ENCODE measurements at places on chromosomes 13 and 19.

DNA sequence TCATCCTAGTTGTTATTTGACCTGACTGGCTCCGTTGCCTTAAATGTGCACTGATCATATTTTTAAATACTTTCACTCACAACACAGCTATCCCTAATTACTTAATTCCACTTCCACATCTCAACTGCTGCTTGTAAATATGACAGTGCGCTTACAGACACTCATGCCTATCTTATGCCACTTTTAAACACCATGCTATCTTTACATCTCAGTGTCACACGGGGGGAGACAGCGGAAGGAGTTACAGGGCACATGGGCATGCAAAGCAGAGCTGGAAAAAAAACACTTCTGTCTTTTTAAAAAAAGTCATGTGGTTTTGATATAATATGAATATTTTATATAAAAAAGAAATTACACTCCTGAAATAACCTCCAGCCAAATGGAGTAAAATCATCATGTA lies 44.1 kb downstream of the SMAD9 start:
- DNase-seq = no peak

GRCh38 chr13:50417597-50417996 lies 402.4 kb downstream of the KCNRG start:
- no peak for DNase-seq

GRCh38 chr13:50796463-50796862 lies 47.0 kb downstream of the DLEU7 start:
- DNase-seq = no peak

- DNase-seq = no peak
Observed at GRCh38 chr19:5593343-5594255, 25.8 kb upstream of the TINCR start.

DNA sequence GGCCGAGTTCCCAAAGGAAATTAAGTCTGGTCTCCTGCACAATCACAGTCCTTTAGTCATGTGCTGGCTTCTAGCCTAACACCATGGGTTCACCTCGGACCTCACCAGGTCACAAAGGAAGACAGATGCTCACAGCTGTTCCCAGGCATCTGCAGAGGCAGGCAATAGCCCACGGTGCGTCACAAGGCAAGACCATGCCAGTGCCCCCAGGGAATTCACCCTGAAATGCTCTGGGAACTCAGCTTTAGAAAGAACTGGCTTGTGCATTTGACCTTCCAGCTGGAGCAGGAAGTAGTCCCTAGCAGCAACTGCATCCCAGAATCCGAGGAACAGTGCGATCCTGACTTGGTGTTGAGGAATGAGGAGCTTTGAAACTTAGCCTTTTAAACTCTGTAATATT lies 96.8 kb upstream of the WASF3 start:
- no peak for DNase-seq

DNA sequence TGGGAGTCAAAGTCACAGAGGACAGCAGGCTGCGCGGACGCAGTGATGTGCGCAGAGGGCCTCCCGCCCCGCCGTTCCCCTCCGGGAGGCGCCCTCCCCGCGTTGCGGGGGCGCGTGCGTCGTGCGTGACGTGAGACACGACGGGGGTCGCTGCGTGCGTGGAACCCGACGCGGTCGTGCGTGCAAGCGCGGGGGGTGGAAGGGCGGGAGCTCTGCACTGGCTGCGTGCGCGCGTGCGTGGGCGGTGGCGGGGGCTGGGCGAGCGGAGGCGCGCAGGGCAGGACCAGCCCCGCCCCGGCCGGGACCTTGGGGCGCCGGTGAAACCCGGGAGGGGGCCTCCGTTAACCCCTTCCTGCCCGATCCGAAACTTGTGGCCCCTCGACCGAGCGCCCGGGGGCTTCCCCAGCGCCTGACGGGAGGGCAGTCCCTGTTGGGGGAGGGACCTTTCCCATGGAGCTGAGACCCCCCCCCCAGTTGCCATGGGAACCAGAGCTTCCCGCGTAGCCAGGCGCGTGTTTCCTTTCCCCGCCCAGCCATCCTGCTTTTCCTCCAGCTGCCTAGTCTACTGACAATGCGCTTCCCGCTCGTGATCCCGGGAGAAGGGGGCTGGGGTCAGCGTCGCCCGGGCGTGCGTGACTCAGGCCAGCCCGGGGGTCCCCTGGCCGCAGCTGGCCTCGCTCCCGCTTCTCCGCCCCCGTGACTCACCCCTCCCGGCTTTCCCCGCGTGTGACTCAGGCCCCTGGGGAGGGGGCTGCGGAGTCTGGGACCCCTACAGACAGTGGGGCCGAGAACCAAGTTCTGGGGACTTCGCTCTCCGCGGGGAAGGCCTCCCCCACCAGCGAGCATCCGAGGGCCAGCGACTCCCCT lies 7.3 kb upstream of the HOOK2 start:
- DNase-seq = peak; percentile 71

- DNase-seq = no peak
Observed at GRCh38 chr13:110000534-110001345, 214.4 kb upstream of the IRS2 start.

DNA sequence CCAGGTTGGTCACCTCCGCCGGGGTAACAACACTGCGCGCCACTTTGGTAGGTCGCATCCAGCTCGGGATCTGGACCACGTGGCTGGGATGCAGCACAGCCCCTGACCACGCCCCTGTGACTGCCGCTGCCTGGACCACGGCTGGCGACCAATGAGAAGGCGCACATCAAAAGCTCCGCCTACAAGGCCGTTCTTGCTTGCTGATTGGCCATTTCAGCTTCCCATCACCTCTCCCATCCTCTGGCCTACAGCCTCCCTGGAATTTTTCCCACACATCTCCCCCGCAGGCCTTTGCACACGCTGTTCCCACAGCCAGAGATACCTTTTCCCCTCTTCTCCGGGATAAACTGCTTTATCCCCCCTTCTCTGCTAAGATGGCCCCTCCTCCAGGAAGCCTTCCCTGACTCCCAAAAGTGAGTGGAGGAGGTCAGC lies 12.5 kb upstream of the MAP1S start:
- no peak for DNase-seq

- no peak for DNase-seq
Observed at GRCh38 chr13:25248071-25248470, 39.2 kb downstream of the MTMR6 start.

DNA sequence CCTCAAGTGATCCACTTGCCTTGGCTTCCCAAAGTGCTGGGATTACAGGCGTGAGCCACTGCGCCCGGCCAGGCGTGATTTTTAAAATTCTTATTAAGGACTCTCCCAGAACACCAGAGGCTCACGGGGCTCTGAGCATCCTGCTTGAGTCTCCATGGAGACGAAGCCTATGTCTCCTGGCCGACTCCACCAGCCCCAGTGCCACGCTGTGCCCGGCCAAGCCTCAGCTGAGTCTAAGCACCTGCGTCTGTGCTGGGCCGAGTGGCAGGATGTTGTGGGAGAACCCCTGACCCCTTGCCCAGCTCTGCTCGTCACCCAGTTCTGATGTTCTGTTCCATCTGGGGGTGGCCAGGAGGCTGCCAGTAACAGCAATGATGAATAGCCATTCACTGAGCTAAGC lies 3.9 kb upstream of the CELF5 start:
- no peak for DNase-seq

DNA sequence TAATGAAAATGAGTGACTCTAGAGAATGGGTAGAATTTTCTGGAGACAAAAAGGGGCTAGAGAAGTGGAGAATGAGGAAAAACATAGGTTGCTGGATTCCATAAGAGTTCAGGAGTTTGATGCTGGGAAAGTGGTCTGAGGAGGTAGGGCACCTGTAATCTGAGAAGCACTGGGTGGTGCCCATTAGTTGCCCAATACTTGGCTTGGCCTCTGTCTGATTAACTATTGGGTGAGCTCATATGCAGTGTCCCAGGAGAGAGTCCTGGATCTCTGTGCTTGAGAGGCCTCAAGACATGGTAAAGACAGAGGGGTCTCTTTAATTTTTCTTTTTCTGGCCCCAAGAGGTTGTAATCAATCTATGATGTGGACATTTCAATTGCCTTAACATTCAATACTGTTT lies 390.1 kb downstream of the TDRD3 start:
- no peak for DNase-seq

- no peak for DNase-seq
Observed at GRCh38 chr19:15562861-15563260, 52.2 kb upstream of the CYP4F8 start.
